ENCODE measurements at places on chromosomes 5 and 9. TPM values are rescaled to one million over a fixed set of nuclear protein-coding genes. Genes with fewer than 3 reads are reported as not detected.

Gene ERBIN
- 75.8 TPM for total RNA-seq

Gene IL13
- total RNA-seq, result 0.42 TPM

Gene PTGR1
- 8.0 TPM for total RNA-seq

Gene MRRF
- total RNA-seq, result 34.7 TPM

Gene NMUR2
- total RNA-seq, result 0.05 TPM

Gene SAPCD2
- 6.3 TPM for total RNA-seq

Gene GOLGA1
- 7.3 TPM for total RNA-seq

Gene RANBP3L
- total RNA-seq, result 0.14 TPM

Gene SIT1
- total RNA-seq, result 174 TPM

Gene TEK
- 2.4 TPM for total RNA-seq

Gene MED22
- 13.1 TPM for total RNA-seq

Gene SPINK6
- 1.2 TPM for total RNA-seq

Gene ADAMTSL1
- total RNA-seq, result 2.3 TPM

Gene DND1
- 0.52 TPM for total RNA-seq

All from thymus (tissue), 14 donors.